ENCODE measurements at places on chromosomes 7 and 10.

DNA sequence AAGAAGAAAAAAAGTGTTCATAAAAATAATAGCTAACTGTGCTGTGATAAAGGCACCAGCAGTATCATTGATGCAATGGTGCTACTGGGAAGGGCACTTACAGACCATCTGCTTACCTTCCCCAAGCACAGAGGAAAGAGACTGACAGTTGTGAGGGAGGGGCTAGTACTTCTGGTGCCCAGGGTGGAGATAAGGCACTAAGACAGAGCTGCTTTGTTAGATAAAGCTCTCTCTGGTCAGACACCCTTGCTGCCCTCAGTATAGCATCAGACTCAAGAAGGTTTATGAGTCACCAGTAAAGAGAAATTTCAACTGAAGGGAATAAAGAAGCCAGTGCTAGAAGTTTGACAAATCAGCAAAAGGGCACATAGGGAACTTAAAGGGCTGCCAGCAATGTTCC lies 325.6 kb downstream of the HPSE2 start:
- DNase-seq: no peak

DNA sequence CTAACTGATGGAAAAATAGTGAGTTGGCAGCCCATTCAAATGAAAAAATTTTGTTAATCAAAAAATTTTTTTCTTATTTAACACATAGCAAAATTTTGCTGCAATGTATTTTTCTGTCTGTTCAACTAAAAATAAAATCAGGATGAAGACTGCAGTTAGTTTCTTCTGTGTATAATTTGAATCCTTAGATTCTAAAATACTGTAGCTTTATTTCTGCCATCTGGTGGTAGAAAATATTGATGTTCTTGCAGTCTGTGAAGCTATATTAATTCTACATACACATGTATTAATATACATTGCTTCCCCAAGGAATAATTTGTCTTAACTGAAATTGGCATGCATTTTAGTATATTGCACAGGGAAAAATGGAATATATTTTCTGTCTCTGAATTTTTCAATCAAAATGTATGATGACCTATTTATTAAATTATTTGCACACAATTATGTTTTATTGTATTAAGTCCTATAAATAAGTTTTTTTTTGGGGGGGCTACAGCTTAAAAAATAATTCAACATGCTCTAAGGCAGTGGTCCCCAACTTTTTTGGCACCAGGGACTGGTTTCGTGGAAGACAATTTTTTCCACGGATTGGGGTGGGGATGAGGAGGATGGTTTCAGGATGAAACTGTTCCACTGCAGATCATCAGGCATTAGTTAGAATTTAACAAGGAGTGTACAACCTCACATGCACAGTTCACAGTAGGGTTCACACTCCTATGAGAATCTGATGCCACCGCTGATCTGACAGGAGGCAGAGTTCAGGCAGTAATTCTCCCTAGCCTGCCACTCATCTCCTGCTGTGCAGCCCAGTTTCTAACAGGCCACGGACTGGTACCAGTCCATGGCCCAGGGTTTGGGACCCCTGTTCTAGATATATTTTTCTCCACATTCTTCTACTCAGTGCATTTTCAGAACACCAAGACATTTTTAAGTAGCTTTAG lies 119.4 kb downstream of the GNAT3 start:
- peak; percentile 4 for DNase-seq

DNA sequence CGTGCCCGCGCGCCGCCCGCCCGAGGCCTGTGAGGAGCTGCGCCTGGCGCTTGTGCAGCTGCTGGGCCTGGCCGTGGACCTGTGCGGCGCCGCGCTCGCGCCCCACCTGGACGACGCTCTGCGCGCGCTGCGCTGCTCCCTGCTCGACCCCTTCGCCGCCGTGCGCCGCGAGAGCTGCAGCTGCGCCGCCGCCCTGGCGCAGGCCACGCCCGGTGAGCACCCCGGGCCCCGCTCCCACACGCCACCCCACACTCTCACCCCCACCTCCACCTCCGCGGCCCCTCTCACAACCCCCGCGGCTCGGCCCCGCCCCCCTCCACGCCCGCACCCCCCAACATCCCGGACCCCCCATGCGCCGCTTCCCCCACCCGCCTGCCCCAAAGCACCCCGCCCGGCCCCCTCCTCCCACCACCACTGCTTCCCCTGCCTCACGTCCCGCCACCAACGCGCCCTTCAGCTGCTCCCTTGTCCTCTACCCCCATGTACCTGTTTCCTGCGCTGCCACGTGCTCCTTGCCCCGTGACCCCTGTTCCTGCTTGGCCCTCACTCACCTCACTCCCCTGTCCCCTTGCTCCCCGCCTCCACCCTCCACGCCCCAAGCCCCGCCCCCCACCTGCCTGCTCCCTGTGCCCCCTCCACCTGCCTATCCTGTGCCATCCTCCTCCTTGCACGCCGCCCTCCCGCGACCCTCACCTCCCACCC lies at the start of gene PRKAR1B:
PRKAR1B (minus strand) TSS at position 178 of the 702 bp plus-strand sequence. CDS start 15,776 bp downstream, outside the sequence.
- DNase-seq: no peak

DNA sequence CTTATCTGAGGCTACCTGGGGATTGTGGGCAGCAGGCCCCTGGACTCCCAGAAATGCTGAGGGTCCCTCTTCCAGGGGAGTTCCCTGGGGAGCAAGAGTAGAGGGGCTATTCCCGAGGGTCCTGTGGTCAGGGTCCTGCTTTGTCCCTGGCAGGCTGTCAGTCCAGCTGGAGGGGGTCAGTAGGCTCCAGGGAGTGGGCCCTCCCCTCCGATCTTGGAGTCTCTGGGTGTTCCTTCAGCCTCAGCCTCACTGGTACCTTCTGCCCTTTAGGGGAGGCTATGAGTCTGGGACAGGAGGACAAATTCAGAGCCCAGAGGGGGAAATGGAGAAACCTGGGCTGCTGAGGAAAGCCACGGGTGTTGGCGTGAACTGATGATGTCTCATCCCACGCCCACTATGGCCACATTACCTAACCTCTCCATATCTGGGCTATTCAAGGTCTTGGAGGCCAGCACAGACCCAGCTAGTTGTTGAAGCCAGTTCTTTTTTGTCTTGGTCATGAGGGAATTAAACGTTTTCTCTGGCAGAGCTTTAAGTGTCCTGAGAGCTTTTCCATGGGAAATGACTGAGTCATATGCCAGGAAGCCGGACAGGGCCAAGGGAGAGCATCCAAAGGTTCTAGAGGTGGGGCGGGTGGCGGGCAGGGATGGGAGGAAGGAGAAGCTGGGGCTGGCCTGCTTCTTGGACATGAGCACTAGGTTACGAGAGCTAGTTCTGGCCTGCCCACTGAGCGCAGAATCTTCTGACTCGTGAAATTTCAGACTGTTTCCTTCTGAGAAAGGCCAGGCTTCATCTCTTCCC lies 6.2 kb downstream of the CALHM2 start:
- no peak for DNase-seq

DNA sequence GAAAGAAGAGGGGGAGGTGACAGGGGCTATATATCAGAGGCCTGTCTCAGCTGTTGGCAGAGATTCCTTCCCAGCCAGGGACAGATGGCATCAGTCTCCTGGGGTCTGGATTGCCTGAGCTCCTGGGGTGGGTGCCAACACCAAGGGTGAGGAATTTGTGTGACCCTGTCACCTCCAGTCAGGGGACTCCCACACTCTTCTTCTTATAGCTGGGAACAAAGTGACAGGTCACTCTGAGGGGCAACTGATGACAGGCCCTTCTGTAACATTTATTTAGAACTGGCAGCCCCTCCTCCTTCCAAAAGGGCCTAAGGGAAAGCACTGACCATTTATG lies 53.7 kb upstream of the DUSP5 start:
- DNase-seq: no peak

- peak; percentile 80 for DNase-seq
Measured at GRCh38 chr10:101292194-101293006, 61.6 kb upstream of the BTRC start.

- DNase-seq: no peak
Measured at GRCh38 chr7:17554341-17555015, 256.0 kb downstream of the AHR start.

DNA sequence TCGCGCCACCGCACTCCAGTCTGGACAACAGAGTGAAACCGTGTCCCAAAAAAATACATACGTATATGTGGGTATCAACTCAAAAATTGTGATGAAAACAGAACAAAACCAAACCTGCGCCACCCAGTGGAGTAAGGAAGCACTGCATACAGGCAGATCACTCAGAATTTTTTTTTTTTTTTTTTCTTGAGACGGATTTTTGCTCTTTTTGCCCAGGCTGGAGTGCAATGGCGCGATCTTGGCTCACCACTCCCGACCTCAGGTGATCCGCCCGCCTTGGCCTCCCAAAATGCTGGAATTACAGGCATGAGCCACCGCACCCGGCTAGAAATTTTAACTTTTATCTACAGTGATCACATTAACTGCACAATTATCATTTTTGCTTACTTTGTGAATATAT lies 9.1 kb upstream of the TMEM236 start:
- DNase-seq: no peak

DNA sequence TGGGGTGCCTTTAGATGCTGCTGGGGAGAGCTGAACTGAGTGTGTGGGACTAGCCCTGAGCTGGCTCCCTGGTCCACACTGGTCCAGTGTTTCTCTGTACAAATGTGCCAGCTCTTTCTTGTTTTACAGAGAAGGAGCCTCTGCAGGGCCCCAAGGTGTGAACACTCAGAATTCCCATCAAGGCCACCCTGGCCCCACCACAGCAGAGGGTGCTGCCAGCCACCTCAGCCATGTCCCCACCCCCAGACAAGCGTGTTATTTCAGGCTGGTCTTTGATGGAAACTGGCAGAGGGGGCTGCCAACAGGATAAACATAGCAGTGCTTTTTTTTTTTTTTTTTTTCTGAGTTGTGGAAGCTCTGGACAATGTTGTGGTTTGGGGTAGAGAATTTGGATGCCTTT lies 68.5 kb upstream of the LRRC18 start:
- no peak for DNase-seq

DNA sequence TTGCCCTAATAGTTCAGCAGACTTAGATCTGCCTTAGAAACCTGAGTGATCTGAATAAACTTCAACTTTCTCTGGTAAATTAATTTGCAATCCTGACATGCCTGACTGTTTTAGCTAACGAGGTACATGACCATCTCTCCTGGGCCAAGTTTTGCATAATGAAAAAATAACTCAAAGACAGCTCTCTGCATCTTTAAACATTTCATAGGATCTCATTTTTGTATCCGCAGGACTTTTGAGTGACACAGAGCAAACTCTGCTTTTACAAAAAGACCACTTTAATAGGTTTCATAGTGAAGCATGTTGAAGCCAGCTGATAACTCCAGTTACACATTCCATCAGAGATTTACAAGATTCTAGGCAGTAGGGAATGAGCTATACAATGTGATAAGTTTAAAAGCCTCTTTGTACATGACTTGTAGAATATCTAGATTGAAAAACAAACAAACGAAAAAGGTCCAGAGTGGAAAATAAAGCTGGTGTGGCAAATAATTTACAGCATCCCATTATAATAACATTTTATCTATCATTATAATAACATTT lies 2.1 kb downstream of the PRKG1 start:
- DNase-seq: no peak

DNA sequence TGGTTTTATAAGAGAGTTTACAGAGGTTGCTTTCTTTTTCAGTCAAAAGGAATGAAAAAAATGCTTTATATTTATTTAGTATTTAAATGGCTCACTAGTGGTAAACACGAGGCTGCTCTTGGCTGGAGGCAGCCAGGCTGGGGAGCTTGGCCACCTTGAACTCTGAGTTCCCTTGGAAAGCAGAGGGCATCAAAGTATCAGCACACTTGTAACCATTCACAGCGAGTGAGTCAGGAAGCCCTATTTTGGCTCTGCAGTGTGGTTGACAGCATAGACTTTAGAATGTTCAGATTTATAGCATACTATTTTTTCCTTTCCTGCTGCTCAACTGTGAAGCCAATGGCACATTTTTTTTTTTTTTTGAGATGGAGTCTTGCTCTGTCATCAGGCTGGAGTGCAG lies 51.6 kb downstream of the CYCS start:
- DNase-seq: no peak

DNA sequence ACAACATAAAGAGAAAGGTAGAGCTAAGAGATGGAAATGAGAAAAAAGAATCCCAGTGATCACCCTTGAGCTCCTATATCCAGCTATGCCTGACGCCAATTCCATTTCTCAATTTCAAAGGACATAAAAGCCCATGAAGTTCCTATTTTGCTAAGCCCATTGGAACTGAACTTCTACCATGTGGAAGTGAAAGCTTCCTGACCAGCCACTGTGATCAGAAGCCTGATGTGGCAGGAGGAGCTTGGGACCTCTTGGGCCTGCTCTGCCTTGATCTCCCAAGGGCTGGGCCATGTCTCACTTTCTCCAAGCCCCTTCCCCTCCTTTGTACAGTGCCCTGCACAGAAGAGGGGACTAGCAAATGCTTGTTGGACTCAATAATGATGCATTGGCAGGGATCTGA lies 52.7 kb downstream of the PRLHR start:
- no peak for DNase-seq

GRCh38 chr10:17660921-17661320 lies 17.0 kb downstream of the STAM start:
- DNase-seq: no peak

DNA sequence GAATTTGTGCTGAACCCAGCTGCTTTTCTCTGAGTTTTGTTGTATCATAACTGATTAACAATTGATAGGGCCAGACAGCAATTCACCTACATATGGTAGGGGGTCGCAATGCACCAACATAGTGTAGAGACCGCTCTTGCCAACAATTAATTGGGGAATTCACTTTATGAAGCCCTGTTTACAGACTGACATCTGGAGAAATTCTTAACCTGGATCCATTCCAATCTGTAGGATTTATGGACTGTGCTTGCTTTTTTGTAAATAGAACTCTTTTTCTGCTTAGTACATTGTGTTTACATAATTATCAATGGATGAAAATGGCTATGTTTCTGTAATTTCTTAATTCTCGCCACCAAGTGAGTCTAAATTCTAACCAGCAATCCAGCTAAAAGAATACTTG lies 311.7 kb upstream of the BMPER start:
- no peak for DNase-seq

DNA sequence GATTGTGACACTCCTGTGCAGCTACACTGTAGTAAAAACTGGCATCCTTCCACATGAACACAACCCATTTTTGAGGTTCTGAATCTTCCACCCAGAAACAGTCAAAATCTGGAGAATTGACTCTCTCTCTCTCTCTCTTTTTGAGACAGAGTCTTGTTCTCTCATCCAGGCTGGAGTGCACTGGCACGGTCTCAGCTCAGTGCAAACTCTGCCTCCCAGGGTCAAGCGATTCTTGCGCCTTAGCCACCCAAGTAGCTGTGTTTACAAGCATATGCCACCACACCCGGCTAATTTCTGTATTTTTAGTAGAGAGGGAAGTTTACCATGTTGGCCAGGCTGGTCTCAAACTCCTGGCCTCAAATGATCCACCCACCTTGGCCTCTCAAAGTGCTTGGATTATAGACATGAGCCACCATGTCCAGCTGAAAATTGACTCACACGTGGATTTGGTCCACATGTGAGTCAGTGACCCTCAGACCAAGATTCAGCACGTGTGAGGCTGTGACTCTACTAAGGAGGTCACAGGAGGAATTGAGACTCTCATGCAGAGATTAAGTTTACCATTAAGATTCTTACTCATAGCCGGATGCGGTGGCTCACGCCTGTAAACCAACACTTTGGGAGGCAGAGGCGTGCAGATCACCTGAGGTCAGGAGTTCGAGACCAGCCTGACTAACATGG lies 12.1 kb upstream of the ZNF107 start:
- DNase-seq: no peak
